ENCODE measurements at places on chromosomes 13 and 19. TPM values are rescaled to one million over a fixed set of nuclear protein-coding genes. Genes with fewer than 3 reads are reported as not detected.
A peak's percentile ranks its signal among the peaks of the same experiment; 100 is the strongest.

The EFNB2 gene
- 27.4 TPM for total RNA-seq

The TMEM86B gene
- not detected for total RNA-seq

The LILRA5 gene
- not detected for total RNA-seq

The CEACAM3 gene
- total RNA-seq = not detected

The CSNK1G2 gene
- 78.4 TPM for total RNA-seq

The IFNL1 gene
- total RNA-seq = not detected

The ATXN8OS gene
- total RNA-seq = not detected

The CCDC70 gene
- not detected for total RNA-seq

GRCh38 chr19:50205681-50206138 is 2.3 kb downstream of the MYH14 start:
- no peak for DNase-seq

DNA sequence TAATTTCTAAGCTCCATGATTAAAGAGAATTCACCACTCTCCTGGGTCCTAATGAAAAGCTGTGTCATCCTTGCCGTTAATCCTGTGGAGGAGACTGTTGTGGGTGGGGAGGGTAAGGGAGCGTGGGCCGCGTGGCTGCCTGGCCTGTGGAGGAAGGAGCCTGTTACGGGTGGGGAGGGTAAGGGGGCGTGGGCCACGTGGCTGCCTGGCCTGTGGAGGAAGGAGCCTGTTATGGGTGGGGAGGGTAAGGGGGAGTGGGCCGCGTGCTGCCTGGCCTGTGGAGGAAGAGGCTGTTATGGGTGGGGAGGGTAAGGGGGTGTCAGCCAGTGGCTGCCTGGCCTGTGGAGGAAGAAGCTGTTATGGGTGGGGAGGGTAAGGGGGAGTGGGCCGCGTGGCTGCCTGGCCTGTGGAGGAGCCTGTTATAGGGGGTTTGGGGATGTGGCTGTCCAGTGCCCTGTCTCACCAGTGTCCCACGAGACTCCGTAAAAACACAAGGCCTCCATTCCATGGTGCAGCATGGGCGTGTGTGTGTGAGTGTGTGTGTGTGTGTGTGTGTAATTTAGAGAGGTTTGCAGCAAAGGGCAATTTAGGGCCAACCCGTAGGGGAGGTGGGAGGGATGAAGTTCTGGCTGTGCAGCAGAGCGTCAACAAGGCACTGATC is 15.6 kb upstream of the DCUN1D2 start:
- no peak for DNase-seq

DNA sequence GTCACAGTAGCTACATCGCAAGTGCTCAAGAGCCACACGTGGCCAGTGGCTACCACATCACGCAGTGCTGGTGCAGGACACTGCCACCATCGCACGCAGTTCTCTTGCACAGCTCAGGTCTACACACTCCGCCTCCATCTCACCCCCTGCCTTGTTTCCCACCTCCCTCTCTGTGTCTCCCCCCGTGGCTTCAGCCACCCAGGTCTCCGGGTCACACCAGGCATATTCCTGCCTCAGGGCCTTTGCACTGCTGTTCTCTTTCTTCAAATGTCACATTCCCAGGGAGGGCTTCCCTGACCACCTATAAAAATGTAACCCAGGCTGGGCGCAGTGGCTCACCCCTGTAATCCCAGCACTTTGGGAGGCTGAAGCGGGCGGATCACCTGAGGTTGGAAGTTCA is 10.6 kb downstream of the CCDC8 start:
- no peak for DNase-seq

- no peak for DNase-seq
Observed at GRCh38 chr13:91889641-91890040, 491.2 kb downstream of the GPC5 start.

DNA sequence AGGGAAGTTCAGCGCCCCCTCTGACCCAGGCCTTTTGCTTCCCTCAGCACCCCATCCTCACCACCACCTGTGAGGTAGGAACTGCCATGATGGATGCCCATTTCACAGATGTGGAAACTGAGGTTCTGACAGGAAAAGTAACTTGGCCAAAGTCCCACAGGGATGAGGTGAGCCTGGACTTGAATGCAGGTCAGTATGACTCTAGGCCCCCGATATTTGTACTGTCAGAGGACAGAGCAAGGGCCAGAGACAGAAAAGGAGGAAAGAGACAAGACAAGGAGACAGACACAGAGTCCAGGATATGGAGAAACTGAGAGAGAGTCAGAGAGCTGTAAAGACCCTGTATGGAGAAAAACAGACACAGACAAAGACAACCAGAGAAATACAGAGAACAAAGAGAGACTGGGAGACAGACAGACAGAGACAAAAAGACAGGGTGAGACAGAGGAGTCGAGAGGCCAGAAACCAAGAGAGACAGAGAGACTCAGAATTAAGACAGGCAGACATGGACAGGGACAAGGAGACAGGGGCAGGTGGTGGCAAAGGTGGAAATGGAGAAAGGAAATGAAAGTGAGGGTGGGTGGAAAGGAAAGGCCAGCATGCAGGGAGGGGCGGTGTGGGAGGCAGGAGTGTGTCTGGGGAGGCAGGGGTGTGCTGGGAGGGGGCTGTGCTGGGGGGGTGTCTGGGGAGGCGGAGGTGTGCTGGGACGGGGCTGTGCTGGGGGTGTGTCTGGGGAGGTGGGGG is 5.0 kb downstream of the ERFL start:
- no peak for DNase-seq

DNA sequence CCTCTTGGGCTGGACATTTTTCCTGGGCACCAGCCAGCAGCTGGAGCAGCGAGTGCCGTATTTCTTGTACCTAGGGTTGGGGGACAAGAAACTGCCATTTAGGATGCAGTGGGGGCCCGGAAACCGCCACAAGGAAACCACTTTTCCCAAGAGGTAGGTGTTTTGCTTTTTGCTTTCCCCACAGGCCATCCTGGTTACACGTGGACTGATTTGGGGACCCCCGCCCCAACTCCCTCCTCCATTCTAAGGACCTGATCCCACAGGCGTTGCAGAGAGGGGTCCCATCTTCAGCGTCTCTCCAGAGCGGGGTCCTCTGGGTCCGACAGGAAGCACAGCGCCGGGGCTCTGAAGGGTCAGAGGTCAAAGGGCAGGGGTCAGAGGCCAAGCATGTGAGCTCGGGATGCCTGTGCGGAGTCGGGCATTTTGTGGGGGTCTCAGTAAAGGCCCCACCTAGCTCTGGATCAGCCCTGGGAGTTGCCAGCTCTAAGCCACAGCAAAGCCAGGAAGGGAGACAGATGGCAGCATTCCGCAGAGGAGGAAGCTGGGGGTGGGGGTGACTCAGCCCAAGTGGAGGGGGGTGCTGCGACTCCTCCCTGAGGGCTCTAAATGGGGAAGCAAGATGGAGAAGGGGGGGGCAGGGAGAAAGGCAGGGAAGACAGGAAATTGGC is 4.3 kb downstream of the ZGLP1 start:
- no peak for DNase-seq

GRCh38 chr13:27482983-27483382 is 32.6 kb upstream of the MTIF3 start:
- DNase-seq = no peak

GRCh38 chr19:16861011-16861410 is 27.8 kb upstream of the F2RL3 start:
- DNase-seq = no peak

DNA sequence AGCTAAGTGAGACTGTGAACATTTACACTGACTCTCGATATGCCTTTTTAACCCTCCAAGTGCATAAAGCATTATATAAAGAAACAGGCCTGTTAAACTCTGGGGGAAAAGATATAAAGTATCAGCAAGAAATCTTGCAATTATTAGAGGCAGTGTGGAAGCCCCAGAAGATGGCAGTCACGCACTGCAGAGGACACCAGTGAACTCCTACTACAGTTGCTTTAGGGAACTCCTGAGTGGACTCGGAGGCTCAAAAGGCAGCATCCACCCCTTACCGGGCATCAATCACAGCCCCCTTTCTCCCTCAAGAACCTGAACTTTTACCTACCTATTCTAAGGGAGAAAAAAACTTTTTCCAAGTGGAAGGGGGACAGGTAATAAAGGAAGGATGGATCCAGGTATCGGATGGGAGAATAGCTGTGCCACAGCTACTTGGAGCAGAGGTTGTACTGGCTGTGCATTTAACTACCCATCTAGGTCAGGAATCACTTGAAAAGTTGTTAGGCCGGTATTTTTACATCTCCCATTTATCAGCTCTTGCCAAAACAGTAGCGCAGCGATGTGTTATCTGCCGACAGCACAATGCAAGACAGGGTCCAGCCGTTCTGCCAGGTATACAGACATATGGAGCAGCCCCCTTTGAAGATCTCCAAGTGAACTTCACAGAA is 80.1 kb downstream of the ZNF486 start:
- no peak for DNase-seq

DNA sequence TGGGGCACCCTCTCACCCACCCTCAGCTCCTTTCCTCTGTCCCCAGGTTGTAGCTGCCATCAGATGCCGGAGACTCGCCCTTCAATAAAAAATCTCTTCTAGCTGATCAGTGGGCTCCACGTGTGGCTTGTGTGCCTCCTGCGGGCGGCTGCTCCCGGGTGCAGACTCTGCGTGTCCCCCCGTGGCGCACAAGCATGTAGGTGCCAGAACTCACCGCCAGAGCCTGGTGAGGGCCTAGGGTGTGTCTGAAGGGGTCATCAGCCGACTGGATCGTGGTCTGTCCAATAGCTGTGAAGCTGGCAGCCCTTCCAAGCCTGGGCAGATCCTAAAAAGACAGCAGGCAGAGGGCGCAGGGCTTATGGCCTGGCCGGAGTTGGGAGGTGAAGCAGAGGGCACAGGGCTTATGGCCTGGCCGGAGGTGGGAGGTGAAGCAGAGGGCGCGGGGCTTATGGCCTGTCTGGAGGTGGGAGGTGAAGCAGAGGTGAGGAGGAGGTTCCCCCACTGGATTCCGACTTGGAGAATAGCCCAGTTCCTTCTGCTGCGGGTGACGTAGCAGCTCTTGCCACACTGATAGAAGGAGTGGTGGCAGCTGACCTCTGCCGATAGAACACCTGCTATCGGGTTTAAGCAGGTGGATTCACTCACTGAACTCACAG is 11.7 kb downstream of the NOP53 start:
- DNase-seq = no peak

DNA sequence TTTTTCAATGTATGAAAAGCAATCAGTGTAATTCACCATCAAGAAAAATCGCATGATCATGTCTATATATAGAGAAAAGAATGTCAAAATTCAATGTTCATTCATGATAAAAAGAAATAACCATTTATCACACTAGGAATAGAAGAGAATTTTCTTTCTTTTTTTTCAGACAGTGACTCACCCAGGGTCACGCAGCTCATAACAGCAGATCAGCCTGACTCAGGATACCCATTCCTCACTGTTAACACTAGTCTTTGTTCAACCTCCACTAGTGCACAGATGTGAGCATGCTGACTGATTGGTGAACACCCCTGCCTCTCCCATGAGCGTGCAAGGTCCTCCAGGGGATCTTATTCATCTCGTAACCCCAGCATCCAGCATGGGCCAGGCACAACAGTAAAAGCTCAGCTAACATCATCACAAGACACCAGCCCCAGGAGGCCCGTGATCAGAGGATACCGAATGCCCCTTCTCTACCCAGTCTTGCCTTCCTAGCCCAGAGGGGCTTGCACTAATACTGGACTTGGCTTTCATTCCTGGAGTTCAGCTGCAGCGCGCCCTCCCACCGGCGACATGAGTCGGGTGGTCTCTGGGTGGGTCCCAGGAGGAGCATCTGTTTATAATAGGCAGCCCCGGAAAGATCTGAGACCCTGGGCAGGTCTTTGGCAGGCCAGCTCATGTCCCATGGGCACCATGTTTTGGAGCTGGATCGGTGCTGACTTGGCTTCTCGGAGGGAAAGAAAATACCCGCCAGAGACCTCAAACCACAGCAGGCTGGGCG is 539.5 kb upstream of the SLC10A2 start:
- no peak for DNase-seq

- peak; percentile 47 for DNase-seq
Observed at GRCh38 chr19:17205237-17206140, 9.7 kb upstream of the USE1 start.

DNA sequence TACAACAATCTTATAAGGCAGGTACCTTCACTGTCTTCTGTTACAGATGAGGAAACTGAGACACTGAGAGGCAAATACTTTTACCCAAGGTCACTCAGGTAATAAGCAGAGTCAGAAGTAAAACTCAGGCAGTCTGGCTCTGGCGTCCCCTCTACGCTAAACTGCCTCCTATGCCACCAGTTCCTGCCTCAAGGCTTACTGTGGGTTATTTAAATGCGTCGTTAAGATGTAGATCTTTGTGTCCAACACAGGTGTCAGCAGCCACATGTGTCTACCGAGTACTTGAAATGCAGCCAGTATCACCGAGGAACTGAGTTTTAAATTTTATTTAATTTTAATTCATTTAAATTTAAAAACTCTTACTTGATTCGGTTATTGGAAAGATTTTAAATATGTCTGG is 1.9 kb downstream of the HAS1 start:
- DNase-seq = no peak

GRCh38 chr19:41682437-41682836 is 5.6 kb downstream of the CEACAM7 start:
- DNase-seq = no peak

- DNase-seq = no peak
Observed at GRCh38 chr19:42495663-42496062, 32.6 kb downstream of the CEACAM1 start.

DNA sequence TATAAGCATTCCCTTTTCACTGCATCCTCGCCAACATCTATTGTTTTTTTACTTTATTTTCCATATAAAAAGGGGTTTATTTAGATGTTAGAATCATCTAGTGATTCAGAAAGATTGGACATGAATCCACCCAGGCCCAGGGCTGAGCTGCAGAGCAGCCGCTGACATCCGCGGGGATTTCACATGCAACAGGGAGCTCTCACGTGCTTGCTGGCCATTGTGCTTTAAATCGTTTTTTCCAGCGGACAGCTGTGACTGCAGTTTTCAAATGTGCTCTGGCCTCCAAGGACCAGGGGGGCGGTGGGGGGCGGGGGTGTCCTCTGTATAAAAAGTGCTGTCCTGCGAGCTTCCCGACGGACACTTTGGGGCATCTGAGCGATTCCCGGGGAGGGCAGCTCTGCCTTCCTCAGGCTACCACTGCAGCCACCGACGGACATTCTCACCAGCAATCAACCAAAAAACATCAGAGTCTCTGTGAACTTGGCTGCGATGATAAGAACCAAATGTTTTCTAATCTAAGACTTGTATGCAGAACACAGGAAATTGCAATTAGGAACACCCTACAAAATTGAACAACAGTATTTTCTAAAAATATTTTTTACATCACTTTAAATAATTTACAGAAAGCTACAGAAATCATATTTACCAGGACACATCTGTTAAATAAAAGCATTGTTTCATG is 12.6 kb downstream of the RB1 start:
- DNase-seq = no peak

- peak; percentile 62 for DNase-seq
Observed at GRCh38 chr19:8050274-8051096, 2.1 kb upstream of the CCL25 start.

DNA sequence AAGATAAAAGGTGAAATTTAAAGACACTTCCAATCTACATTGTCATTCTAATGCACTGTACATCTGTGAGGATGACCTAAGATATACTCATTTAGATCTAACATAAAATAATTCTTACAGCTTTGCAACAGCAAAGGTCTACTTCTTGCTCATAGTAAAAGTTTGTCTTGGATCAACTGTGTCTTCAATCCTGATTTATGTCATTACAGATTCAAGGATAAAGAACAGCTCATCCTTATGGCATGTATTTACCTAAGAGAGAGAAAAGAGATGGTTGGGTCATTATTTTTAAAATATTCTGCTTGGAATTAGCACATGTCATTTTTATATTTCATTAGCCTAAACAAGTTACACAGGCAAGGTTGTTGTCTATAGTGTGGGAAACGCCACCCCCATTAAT is 2193.1 kb downstream of the PCDH9 start:
- no peak for DNase-seq

- DNase-seq = peak; percentile 41
Observed at GRCh38 chr13:97030705-97031452, 36.6 kb upstream of the OXGR1 start.
